ENCODE measurements at places on chromosomes 1 and 21. TPM values are rescaled to one million over a fixed set of nuclear protein-coding genes. Genes with fewer than 3 reads are reported as not detected.

Gene MEX3A
- 0.57 TPM for total RNA-seq

Gene A3GALT2
- not detected for total RNA-seq

Gene OR6K3
- total RNA-seq = not detected

Gene PLEKHA6
- total RNA-seq = 0.19 TPM

Gene PTGER3
- 0.10 TPM for total RNA-seq
